ENCODE measurements at places on chromosomes 16 and 17. TPM values are rescaled to one million over a fixed set of nuclear protein-coding genes. Genes with fewer than 3 reads are reported as not detected.

SLC47A1 gene
- 5.3 TPM for total RNA-seq

KREMEN2 gene
- total RNA-seq: 4.1 TPM

NHERF2 gene
- total RNA-seq: 113 TPM

MEIOC gene
- not detected for total RNA-seq

PHF12 gene
- total RNA-seq: 23.2 TPM

GDPD3 gene
- 0.30 TPM for total RNA-seq

CHMP6 gene
- total RNA-seq: 18.8 TPM

CHST5 gene
- 0.16 TPM for total RNA-seq

ADAD2 gene
- 0.13 TPM for total RNA-seq

MAP2K3 gene
- total RNA-seq: 30.4 TPM

TEDC2 gene
- total RNA-seq: 40.7 TPM

EVI2B gene
- 0.08 TPM for total RNA-seq

FOXJ1 gene
- total RNA-seq: not detected

MT3 gene
- total RNA-seq: not detected

KRTAP2-3 gene
- 0.29 TPM for total RNA-seq

HSD17B1 gene
- 5.0 TPM for total RNA-seq

Measured in A375 (cell line).